ENCODE measurements at places on chromosomes 1 and 21.

DNA sequence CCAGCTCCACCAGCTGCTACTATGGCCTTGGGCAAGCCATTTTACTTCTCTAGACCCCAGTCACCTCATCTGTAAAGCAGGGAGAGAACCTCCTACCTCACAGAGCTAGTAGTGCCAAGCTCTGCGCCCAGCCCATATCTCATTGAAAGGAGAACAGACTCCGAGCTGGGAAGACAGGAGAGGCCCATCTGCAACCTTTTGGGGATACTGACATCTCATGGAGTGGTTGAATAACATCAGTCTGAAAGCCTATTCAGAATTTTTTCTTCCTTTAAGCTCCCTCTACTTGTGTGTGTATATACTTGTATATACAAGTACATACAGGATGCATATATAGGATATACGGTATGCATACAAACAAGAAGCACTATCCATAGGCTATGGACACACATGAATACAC is 279.5 kb upstream of the POU3F1 start:
- DNase-seq: no peak

DNA sequence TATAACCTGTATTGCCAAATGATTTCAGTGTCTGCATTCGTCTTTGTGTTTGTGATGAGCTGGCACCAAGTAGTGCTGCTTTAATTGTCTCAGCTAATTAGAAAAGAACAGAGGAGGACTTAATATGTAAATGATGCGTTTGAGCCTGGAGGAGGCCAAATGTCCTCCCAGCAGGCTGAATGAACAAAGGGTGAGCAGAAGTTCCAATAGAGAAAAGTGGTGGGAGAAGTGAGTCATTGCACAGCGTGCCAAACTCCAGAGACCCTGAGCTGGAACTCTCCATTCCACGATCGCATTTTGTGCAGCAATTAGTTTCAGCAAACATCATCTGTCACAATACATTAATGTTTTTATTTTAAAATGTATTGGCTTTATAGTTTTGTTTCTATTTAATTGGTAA is 17.9 kb downstream of the ETV3L start:
- no peak for DNase-seq

GRCh38 chr1:20442920-20443625 is 42.9 kb downstream of the CAMK2N1 start:
- DNase-seq: no peak

GRCh38 chr1:23574265-23574754 is 15.0 kb upstream of the ID3 start:
- no peak for DNase-seq

DNA sequence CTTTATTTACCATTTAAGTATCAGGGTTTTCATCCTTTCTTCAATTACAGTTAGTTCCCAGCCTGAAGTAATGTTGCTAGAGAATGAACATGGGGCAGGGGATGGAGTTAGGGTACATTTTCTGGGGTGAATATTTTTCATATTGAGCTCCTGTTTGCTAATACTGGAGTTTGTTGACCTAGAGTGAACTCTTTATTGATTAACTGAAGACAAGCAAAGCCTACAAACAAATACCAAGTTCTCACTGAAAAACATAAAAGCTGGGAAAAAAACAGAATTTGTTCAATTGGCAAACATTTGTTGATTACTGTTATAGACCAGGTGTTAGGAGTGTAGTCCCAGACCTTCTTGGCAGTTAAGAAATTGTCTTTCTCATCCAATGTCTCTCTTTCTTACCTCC is 28.2 kb upstream of the PIGV start:
- DNase-seq: no peak
